ENCODE measurements at places on chromosomes 16 and 17.

- no peak for DNase-seq
Observed at GRCh38 chr17:7588553-7589203, 1.2 kb downstream of the SOX15 start.

DNA sequence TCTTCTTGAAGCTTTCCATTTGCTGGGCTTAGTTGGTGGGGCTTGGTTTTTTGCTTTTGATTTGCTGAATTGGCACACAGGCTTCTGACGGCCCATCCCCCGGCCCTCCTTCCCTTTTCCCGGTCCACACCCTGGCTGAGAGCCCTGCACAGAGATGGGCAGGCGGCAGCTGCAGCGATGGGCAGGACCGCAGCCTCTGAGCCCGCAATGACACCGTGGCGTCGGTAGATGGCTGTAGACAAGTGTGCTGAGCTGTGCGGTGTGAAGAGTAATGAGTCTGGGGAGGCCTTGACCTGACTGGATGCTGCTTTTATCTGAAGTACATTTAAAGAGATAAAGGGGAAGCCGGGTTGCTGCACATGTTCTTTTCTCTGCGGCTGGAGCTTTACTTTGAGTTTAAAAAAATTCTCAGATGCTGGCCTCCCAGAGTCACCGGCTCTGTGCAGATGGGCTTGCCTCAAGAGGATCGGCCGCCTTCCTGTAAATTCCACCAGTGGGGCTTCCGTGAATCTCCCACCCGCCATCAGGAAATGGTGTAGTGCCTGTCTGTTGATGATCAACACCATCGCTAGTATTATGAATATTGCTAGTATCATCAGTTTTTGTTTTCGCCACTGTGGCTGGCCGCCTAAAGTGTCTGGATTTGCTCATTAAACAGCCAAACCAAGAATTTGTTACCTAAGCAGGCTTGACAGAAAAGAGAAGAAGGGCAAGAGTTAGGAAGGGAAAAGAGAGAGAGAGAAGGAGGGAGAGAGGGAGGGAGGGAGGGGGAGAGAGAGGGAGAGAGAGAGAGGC, 245.6 kb upstream of the RBFOX1 start:
- DNase-seq: no peak

DNA sequence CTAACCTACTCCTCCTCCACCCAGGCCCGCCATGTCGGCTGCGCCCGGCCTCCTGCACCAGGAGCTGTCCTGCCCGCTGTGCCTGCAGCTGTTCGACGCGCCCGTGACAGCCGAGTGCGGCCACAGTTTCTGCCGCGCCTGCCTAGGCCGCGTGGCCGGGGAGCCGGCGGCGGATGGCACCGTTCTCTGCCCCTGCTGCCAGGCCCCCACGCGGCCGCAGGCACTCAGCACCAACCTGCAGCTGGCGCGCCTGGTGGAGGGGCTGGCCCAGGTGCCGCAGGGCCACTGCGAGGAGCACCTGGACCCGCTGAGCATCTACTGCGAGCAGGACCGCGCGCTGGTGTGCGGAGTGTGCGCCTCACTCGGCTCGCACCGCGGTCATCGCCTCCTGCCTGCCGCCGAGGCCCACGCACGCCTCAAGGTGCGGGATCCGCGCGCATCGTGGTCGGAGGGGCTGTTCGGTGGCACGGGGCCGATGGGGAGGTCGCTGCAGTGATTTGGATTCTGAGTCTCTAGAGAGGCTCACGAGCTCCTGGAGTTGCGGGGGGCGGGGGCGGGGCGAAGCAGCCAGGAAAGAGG, 878 bp downstream of the TRIM72 start:
- no peak for DNase-seq

DNA sequence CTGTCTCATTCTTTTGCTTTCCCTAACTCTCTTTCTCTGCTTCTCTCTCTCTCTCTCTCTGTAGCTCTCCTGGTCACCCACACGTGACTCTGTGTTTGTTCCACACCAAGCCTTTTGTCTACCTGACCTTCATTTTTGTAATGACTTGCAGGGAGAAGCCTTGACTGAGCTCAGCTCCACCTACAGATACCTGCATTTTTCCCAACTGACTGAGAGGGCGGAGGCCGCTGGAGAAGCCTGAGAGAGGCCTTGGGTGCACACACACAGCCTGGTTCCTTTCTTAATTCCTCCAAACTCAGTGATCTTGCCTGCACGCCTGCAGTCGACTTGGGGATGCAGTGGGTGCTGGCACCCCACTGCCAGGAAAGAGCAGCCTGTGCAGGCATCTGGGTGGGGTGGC, 68.8 kb downstream of the LYRM1 start:
- no peak for DNase-seq

DNA sequence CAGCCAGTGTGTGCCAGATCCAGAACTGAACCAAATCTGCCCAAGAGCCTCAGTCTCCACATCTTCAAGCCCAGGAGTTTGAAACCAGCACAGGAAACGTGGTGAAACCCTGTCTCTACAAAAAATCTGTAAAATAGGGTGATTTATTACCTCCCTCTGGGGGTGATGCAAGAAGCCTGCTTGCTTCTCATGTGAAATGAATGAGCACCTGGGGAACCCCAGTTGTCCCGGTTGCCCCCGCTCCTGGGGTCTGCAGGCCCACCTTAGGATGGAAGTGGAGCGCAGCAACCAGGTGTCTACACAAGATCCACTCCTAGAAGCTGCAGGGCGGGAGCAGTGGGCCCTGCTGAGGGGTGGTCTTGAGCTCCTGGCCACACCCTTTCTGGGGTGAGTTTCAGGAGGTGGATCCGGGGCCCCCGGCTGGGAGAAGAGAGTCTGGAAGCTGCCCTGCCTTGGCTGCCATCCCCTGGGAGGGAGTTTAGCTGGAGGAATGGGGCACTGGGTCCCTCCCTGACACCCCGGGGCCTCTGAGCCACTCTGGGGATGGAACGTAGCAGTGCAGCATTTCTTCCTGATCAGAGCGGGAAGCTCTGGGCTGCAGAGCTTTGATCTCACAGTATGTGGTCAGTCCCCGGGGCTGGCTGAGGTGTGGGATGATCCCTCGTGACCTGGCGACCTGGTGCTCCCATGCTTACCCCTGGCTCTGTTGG, 117.8 kb downstream of the RAB11FIP4 start:
- no peak for DNase-seq

GRCh38 chr17:65438708-65439294, 122.6 kb downstream of the AXIN2 start:
- DNase-seq: no peak

DNA sequence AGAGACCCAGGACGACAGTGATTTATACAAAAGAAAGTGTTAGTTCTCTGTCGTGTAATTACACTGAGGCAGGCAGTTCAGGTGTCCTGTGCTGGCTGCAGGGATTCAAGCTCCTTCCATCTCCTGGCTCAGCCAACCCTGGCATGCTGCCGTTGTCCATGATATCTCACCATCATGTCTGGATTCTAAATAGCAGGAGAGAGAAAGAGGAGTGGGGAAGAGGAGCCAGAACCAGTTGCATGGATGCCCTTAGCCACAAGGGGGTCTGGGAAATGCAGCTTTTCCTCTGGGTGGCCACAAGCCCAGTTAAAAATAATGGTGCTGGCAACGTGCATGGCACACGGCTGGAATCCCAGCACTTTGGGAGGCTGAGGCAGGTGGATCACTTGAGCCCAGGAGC, 9.7 kb downstream of the C16orf54 start:
- no peak for DNase-seq

DNA sequence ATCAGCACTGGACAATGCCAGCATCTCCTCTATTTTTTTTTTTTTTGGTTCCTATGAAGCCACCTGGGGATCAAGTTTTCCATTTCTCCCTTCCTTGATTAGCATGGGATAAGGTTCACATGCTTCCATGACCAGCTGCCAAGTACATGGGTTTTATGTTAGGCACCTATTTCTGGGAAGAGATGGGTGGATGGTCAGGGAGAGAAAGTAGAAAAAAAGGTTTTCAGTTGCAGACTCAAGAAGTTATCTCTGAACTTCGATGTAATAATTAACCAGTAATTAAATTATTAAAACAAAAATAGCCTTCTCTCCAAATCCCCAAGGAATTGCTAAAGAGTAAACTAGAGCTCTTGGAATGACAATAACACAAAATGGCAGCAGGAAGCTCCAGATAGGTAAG, 164.9 kb upstream of the MAF start:
- DNase-seq: no peak

GRCh38 chr16:47028767-47029377, 55.4 kb upstream of the DNAJA2 start:
- no peak for DNase-seq

DNA sequence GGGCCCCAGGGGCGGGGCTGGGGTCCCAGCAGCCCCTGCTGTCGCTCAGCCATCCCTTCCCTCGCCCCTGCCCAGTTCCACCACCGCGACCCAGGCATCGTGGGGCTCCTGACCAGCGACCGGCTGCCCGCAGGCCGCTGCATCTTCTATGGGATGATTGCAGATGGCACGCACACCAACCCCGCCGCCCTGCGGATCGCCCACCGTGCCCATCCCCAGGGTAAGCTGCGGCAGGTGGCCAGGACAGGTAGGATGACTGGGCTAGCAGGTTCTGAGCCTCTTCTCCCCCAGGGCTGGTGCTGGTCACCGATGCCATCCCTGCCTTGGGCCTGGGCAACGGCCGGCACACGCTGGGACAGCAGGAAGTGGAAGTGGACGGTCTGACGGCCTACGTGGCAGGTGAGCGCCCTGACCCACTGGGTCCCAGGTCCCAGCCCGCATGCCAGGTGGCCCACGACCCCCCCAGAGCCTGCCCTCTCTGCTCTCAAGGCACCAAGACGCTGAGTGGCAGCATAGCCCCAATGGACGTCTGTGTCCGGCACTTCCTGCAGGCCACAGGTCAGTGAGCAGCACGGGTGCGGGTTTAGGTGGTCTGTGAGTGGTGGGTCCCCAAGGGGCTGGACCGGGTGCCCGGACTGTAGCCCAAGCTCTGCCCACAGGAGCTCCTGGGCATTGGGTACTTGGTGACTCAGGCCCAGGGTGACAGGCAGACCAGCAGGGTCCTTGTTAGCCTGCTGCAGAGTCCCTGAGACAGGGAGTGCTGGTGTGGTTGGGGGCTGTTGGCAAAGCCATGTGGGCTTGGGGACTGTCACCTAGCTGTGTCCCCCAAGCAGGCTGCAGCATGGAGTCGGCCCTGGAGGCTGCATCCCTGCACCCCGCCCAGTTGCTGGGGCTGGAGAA, 2.8 kb downstream of the CEMP1 start:
- no peak for DNase-seq

GRCh38 chr16:83196796-83197195, 570.0 kb downstream of the CDH13 start:
- DNase-seq: no peak

DNA sequence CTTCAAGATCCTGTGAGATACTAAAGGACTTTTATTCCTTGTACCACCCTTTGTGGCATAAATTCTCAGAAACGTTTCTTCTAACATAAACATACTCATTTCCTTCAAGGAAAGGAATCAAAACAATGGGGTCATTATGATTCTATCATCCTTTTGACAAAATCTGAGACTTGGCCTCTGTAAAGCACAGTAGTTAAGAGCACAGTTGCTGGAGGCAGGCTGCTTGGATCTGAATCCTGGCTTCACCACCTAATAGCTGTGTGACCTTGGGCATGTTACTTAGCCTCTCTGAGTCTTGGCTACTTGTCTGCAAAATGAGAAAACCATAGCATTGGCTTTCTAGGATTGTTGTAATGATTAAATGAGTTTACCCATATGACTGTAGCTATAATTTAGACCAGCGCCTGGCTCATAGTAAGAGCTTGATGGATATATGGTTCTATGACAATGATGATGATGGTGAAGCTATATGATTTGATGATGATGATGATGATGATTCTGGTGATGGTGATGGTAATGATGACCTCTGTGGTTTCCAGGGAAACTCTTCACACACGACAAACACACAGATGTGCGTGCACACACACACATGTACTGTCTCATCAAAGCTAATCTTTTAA, 6.1 kb upstream of the KRT31 start:
- DNase-seq: no peak

DNA sequence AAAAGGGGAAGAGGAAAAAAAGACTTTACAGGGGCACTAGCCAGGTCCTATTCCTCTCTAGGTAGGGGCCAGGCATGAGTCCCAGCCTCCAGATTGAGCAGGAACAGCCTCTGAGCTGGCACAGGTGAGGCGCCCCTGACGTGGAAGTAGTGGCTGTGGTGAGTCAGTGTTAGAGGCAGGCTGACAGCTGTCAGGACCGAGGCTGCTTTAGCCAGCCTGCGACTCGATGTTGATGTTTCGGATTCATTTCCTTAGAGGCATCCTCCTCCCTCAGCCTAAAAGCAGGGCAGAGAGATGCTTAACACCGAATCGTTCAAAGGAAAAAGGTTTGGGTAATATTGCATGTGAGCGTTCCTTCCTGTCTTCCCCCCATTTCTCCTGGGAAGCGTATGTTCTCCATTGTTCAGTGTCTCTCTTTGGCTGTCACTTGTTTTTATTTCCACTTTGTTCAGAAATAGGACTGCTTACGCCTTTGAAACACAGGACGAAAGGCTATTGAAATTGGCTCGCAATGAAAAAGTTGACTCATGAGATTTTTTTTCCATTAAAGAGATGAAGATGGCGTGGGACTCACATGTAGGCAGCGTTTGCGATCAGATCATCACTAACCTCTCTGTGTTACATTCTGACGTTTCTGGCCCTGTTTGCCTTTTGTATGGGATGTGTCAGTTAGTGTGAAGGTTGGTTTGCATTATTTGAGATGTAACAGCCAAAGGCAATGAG, 1.3 kb downstream of the KIAA0513 start:
- peak; percentile 51 for DNase-seq

- DNase-seq: no peak
Observed at GRCh38 chr16:50618238-50618918, 62.7 kb downstream of the SNX20 start.

DNA sequence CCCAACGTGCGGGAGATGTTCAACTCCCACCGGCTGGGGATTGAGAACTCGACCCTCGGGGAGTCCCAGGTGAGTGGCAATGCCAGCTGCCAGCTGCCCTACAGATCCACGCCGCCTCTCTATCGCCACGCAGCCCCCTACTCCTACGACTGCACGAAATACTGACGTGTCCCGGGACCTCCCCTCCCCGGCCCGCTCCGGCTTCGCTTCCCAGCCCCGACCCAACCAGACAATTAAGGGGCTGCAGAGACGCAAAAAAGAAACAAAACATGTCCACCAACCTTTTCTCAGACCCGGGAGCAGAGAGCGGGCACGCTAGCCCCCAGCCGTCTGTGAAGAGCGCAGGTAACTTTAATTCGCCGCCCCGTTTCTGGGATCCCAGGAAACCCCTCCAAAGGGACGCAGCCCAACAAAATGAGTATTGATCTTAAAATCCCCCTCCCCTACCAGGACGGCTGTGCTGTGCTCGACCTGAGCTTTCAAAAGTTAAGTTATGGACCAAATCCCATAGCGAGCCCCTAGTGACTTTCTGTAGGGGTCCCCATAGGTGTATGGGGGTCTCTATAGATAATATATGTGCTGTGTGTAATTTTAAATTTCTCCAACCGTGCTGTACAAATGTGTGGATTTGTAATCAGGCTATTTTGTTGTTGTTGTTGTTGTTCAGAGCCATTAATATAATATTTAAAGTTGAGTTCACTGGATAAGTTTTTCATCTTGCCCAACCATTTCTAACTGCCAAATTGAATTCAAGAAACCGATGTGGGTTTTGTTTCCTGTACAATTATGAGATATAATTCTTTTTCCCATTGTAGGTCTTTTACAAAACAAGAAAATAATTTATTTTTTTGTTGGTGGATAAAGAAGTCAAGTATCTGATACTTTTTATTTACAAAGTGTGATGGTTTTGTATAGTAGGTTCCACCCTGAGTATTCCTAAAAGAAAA, 2.3 kb downstream of the FOXC2 start:
- DNase-seq: no peak

Data from activated CD8-positive, alpha-beta memory T cell treated with anti-CD3 and anti-CD28 coated beads for 4 hours (primary cell).